ENCODE measurements at places on chromosomes 5 and 9.

DNA sequence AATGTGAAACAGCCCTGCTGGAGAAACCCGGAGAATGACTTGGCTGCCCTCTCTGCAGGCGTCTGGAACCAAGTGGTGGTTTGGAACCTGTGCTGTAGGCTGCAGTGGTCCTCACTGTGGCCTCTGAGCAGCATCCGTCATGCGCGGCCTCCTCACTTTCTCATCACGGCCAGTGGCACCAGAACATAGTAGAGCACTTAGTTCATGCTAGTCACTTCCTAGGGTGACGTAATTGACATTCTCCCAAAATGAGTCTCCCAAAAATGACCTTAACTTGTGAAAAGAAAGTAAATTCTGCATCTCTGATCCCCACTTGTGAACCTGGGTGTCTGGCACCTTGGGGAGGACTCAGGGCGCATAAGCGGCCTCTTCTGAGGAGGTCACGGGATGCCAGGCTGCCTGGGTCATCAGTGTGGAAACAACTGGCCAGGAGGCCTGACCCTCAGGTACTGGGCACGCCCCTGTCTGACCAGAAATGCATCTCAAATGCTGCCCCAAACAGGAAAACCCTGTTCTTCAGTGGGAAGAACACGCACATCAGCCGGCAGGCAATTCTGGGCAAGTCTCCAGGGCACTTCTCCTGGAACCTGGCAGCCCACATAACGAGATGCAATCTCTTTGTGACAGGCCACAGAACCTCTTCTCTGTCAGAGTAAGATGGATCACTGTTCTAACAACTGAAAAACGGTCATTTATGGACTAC, 36.6 kb upstream of the SPTLC1 start:
- peaks cover 30% of the 10 kb centered on the region for H3K4me1 ChIP-seq
- no peaks in the 10 kb centered on the region for H3K27me3 ChIP-seq
- no peaks in the 10 kb centered on the region for H3K36me3 ChIP-seq
- H3K4me3 ChIP-seq, result no peak overlapping the region
- peak; percentile 74 for DNase-seq
- H3K27ac ChIP-seq, result peak overlapping the region; percentile 78

DNA sequence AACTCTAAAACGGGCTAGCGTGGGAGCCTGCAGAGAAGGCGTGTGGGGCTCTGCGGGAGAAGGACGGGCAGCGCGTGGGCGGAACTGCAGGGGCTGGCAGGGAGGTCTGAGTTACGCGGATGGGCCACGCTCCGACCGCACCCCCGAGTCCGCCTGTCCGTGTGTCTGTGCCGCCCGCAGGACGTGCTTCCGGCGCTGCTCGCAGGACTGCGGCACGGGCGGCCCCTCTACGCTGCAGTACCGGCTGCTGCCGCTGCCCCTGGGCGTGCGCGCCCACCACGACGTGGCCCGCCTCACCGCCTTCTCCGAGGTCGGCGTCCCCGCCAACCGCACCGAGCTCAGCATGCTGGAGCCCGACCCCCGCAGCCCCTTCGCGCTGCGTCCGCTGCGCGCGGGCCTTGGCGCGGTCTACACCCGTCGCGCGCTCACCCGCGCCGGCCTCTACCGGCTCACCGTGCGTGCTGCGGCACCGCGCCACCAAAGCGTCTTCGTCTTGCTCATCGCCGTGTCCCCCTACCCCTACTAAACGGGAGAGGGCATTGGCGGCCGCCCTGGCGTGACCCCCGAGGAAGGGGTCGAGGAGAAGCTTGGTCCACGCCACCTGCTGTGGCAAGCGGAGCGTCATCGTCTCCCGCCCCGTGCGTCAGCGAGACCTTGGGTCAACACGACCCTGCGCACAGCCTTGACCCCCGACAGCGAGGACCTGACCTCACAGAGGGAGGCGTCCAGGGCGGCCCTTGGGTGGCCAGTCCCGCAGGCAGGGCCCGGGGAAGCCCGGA, 11.4 kb upstream of the ASS1 start:
- DNase-seq, result peak; percentile 92
- H3K4me1 ChIP-seq, result no peaks in the 10 kb centered on the region
- no peaks in the 10 kb centered on the region for H3K36me3 ChIP-seq
- no peak overlapping the region for H3K27ac ChIP-seq

- H3K4me3 ChIP-seq, result no peak overlapping the region
- H3K36me3 ChIP-seq, result no peaks in the 10 kb centered on the region
- no peaks in the 10 kb centered on the region for H3K27me3 ChIP-seq
- peak overlapping the region; percentile 96 for H3K27ac ChIP-seq
Observed at GRCh38 chr9:31034311-31034710, 1350.1 kb upstream of the ACO1 start.

- no peaks in the 10 kb centered on the region for H3K4me1 ChIP-seq
- no peaks in the 10 kb centered on the region for H3K27me3 ChIP-seq
- H3K4me3 ChIP-seq, result no peak overlapping the region
- H3K27ac ChIP-seq, result no peak overlapping the region
- H3K36me3 ChIP-seq, result no peaks in the 10 kb centered on the region
- DNase-seq, result no peak
Observed at GRCh38 chr5:145118127-145118526, 717.0 kb downstream of the PRELID2 start.

DNA sequence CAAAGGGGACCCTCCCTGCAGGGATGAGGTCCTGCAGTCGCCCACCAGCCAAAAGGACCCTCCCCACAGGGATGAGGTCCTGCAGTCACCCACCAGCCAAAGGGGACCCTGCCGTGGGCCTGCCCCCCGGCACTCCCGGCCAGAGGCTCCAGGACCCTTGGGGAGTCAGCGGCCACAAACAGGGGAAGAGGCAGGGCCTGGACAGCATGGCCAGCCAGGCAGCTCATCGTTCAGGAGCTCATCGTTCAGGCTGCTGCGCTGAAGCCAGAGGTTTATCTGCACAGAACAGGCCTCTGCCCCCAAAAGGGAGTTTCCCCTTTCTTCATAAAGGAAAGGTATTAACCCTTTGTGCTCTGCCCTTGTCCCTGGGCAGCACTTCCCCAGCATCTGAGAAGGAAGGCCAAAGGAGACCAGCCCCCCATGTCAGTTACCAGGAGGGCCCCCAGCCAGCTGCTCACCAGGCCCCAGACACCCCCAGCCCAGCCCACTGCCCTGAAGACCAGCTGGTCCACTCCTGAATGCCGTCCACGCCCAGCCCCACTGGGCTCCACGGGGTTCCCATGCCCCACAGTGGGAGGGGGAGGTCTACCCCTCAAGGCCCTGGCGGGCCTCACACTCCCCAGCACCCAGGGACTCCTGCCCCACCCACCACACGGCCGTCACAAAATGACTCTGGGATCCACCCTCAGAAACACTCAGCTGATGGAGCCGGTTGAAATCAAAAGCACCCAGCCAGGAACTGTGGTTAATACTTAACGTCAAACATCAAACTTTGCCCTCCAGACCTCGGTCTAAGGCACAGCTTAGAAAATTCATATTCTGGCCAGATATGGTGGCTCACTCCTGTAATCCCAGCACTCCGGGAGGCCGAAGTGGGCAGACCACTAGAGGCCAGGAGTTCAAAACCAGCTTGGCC, 6.3 kb downstream of the SLC12A7 start:
- H3K36me3 ChIP-seq, result no peaks in the 10 kb centered on the region
- H3K27me3 ChIP-seq, result no peaks in the 10 kb centered on the region
- H3K4me3 ChIP-seq, result no peak overlapping the region
- no peak for DNase-seq

GRCh38 chr9:92726971-92727715, 37.5 kb downstream of the BICD2 start:
- H3K27ac ChIP-seq, result no peak overlapping the region
- no peaks in the 10 kb centered on the region for H3K27me3 ChIP-seq
- no peak overlapping the region for H3K4me3 ChIP-seq
- H3K36me3 ChIP-seq, result no peaks in the 10 kb centered on the region

DNA sequence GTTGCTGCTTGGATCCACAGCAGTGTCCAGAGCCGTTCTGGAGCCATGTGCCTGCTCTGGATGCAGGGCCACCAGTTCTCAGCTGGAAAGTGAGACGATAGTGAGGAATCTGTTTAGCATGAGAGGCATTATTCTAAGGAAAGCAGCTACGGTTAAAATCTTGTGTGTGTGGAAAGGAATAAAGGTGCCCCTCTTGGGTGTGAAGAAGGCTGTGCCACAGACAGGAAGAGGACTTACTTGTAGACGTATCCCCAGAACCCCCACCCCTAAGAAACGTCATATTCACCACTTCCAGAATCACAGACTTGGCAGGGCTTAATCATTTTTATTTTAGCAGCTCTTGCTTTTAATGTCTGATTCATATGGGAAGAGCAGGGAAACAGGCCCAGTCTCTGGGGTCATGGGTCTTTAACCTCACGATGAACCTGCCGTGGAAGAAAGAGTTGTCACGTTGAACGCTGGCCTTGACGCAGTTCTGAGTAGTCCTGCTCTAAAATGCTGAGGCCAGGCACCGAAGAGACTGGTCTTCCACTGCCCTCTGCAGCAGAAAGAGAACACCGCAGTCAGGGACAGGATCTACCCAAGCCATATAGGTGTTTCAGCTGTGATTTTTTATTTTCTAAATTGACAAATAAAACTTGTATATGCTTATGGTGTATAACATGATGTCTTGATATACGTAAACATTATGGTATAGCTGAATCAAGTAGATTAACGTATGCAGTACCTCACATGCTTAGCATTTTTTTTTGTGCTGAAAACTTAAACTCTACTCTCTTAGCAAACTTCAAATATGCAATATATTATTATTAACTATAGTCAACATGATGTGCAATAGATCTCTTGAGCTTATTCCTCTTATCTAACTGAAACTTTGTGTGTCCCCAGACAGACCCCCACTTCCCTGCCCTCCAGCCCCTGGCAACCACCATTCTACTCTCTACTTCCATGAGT, 38.8 kb downstream of the CARTPT start:
- peaks cover 5% of the 10 kb centered on the region for H3K4me1 ChIP-seq
- no peaks in the 10 kb centered on the region for H3K27me3 ChIP-seq
- no peak overlapping the region for H3K27ac ChIP-seq
- no peaks in the 10 kb centered on the region for H3K36me3 ChIP-seq

- no peaks in the 10 kb centered on the region for H3K36me3 ChIP-seq
- no peaks in the 10 kb centered on the region for H3K27me3 ChIP-seq
- no peak overlapping the region for H3K4me3 ChIP-seq
- H3K27ac ChIP-seq, result no peak overlapping the region
Observed at GRCh38 chr5:30194595-30194994, 998.9 kb upstream of the CDH6 start.

Data from SK-N-SH (cell line).